Tibial nerve (tissue), 4 donors: ENCODE measurements at places on chromosomes 7 and 10.
A peak's percentile ranks its signal among the peaks of the same experiment; 100 is the strongest.

DNA sequence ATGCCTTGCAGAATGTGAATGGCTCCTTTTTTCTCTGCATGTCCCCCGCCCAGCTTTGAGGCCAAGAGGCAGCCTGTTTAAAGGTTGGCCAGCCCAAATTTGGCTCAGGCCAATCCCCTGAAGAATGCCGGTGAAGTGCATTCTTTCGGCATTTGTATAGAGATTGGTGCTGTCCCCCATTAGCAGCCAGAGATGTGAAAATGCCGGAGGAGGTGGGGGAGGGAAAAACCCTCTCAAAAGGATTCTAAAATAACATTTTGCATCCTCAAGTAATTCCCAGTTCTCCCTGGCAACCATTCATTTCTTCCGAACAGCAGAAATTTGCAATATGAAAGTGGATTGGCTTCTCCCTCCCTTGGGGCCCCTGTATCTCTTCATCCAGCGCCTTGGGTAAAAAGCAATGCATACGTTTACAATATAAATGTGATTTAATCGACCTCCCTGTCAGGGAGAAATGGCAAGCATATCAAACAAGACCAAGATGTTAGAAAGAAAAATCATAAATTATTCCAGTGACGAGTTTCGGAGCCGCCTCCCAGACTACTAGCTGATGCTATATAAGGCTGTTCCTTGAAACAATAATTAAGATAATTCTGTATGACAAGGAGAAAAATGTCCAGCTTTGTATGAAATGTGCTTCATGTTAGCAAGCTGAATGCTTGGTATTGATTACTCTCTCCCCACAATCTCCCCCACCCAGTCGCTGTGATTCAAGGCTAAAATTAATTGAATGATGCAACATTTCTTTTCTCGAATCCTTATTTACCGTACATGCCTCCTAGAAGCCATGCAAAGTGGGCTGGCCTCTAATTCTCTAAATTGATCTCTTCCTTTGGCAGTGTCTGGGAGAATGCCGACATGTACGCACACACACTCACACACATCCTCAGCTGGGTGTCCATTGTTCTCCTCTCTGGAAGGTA lies 323.7 kb downstream of the RPS24 start:
- no peak for DNase-seq

- DNase-seq = no peak
Measured at GRCh38 chr10:64397125-64397524, 875.9 kb downstream of the REEP3 start.

- DNase-seq = peak; percentile 36
Measured at GRCh38 chr10:102394801-102395399, 605 bp upstream of the NFKB2 start.

GRCh38 chr10:68142761-68143160 lies 33.5 kb downstream of the MYPN start:
- DNase-seq = no peak

GRCh38 chr10:15370212-15370855 lies 755 bp downstream of the FAM171A1 start:
- no peak for DNase-seq

- DNase-seq = no peak
Measured at GRCh38 chr10:124579011-124579399, 117.4 kb downstream of the LHPP start.

DNA sequence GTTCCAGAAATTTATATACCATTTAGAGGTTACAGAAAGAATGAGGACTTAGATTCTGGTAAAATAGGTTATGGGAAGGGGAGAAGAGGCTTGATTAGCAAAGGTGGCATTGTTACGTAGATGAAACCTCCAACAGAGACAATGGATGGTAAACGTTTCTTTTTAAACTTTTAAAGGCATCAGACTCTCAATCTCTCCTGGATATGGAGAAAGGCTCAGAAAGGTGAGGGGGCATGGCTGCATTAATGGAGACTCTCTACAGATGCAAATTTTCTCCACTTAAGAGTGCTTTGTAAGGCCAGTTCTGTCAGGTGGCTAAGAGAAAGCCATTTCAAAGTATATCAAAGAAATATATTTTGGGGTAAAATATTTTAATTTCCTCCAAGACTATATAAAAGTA lies 240.9 kb upstream of the PTER start:
- no peak for DNase-seq

DNA sequence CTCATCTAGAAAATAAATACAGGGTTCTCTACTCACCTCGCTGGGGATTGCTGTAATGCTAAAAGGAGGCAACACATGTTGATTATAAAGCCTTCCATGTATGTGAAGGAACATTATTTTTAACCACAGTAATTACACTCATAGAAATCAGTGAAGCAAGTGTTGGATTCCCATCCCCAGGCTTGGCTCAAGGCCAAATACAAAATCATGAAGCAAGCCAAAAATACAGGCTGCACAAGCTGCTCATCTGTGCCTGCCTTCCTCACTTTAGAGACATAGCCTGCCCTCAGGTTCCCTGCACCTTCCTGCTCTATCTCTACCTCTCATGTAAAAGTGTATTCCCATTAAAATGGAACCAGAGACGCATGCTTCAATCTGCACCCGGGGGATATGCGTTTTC lies 1077.1 kb upstream of the C7orf33 start:
- no peak for DNase-seq

DNA sequence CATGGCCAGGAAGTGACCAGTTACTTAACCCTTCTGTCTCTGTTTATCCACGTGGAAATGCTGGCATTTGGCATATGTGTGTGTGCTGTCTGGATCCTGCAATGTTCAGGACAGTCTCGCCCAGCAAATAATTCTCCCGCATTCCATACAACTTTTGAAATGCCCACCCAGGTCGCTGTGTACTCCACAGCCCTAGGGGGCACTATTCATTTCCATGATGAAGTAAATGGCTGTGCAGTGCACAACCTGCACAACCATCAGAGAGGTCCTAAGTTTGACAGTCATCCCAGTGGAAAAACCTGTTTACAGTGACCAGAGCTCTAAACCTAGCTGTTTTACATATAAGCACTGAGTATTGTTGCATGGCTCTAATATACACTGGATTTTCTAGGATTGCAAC lies 38.1 kb downstream of the ZNF503 start:
- no peak for DNase-seq

GRCh38 chr10:25257646-25258045 lies 82.8 kb downstream of the GPR158 start:
- DNase-seq = no peak

- no peak for DNase-seq
Measured at GRCh38 chr7:99498546-99498944, 1.5 kb downstream of the ZNF394 start.

GRCh38 chr10:131358741-131359442 lies 47.4 kb upstream of the TCERG1L start:
- no peak for DNase-seq

- no peak for DNase-seq
Measured at GRCh38 chr10:121692626-121693025, 94.4 kb upstream of the FGFR2 start.

GRCh38 chr7:101271021-101271420 lies 26.1 kb upstream of the FIS1 start:
- no peak for DNase-seq

DNA sequence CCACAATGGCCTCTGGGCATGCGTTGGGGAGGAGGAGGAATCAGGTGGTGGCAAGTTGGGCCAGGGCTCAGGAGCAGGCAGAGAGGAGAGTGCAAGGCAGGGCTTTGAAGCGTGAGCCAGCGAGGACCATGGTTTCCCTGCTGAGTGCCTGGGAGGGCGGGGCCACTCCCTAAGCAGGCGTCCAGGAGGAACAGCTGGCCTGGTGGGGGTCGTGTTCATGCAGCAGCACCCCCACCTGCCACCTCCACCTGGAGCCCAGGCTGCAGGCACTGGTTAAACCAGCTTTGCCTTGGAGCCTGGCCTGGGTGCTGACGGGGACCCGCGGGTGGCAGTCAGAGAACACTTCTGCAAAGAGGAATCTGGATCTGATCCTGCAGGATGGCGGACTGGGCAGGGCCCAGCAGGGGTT lies 24.2 kb upstream of the AQP1 start:
- no peak for DNase-seq

DNA sequence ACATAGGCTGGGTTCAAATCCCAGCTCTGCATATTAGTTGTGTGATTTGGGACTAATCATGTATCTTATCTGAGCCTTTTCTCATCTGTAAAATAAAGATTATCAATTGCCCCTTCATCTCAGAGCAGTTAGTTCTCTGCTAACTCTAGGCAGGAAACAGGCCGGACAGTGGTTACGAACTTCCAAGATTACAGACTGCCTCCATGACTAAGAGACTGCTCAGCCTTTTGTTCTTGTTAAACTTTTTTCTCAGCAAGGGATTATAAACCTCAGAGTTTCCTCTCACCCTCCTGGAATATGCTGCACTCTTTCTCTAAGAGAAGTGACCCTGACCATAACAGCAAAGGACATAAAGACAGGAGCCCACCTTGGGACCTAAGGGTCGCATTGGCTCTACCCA lies 52.5 kb upstream of the NFKB2 start:
- DNase-seq = no peak

GRCh38 chr10:113310347-113310746 lies 242.5 kb upstream of the HABP2 start:
- no peak for DNase-seq

- no peak for DNase-seq
Measured at GRCh38 chr10:119541046-119541445, 1.5 kb downstream of the RGS10 start.

DNA sequence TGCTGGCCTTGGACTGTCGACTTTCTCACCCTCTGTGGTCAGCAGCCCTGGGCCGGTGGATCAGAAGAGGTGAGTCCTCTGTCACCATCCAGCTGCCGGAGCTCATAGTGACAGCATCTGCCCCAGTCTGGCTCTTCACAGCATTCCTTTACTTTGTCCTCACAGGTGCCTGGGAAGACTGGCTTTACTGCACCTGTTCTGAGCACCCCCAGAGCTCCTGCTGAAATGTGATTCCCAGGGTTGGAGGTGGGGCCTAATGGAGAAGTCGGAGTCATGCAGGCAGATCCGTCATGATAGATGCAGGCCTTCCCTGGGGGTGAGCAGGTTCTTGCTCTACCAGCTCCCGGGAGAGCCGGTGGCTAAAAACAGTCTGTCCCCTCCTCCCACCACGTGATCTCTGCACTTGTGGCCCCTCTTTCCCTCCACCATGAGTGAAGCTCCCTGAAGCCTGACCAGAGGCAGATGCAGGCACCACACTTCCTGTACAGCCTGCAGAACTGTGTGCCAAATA lies 171.5 kb downstream of the ZMYND11 start:
- no peak for DNase-seq
